ENCODE measurements at places on chromosomes 11 and 22.

- no peak for DNase-seq
These were observed 19.2 kb downstream of the SELENOO start for GRCh38 chr22:50219800-50220602.

- DNase-seq: no peak
These were observed 141.9 kb downstream of the CTTN start for GRCh38 chr11:70540196-70540595.

GRCh38 chr11:9851366-9851765 is 187.5 kb downstream of the SWAP70 start:
- DNase-seq: no peak

GRCh38 chr11:74608431-74608830 is 16.0 kb downstream of the POLD3 start:
- DNase-seq: no peak

- no peak for DNase-seq
These were observed 185.4 kb upstream of the GUCY1A2 start for GRCh38 chr11:107203656-107204055.

- DNase-seq: no peak
These were observed 22.5 kb downstream of the IFITM10 start for GRCh38 chr11:1727861-1728260.

Measured in hematopoietic multipotent progenitor cell treated with erythropoietin and hydrocortisone succinate and interleukin-3 and kit ligand, for 17 days (in vitro differentiated cells).